ENCODE measurements at places on chromosomes 1 and 21.

- no peak for DNase-seq
Observed at GRCh38 chr21:36934864-36935420, 31.5 kb downstream of the HLCS start.

- DNase-seq, result no peak
Observed at GRCh38 chr1:231665101-231665500, 38.5 kb downstream of the DISC1 start.

DNA sequence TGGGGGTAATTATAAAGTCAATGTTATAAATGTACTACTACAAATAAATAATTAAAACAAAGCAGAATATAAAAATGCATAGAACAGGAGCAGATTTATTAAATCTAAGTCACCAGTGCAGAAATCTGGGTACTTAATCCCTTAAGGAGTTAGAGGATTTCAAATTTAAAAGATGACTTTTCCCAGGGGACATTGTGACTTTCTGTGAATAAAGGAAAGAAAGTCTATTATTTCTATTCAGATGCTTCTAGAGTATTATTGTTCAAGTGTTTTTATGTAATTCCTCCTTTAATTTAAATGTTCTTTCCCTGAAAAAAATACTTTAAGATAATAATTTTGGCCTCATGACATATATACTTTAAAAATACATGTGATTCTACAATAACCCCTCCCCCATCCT lies 43.4 kb downstream of the SYDE2 start:
- no peak for DNase-seq

DNA sequence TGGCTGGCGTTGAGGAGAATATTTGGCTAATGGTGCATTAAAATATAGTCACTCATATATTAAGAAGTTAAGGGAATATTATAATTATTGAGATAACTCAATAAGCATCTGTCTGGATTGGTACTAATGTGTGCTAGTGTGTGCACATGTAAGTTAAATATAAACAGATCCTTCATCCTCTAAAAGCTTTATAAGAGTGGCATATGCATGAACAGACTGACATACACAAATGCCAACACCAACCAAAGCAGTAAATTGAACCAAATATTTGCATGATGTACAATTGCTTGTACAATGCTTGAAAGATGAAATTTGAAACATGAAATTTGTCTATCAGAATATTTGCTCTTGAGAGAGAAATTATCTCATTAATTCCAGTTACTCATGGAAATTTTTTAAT lies 344.9 kb downstream of the ADGRL2 start:
- no peak for DNase-seq

DNA sequence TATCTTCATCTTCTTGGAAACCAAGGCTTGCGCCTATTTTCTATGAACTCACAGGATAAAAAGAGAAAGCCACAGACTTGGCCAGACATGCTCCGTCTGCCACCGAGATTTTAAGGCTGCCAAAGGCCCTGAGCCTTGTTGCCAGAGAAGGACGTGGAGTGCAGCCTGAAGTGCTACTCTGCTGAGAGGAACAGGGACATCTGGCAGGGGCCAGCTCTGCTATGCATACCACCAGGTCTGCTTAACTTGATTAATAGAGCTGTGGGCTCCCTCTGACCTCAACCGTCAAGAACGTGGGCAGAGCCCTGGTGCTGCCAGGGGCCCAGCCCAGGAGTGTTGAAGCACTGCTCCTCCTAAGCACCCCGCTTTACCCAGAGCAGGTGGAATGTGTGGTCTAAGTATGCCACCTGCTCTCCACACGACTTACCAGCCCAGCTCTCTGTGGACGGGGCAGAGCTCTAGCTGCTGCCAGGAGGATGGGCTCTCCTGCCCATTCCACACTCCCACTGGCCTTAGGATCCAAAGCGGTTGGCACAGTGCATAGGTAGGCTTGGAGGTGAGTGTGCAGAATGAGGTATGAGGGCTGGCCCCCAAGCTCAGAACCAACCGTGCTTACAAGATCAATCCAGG lies 10.6 kb downstream of the HCRTR1 start:
- no peak for DNase-seq

DNA sequence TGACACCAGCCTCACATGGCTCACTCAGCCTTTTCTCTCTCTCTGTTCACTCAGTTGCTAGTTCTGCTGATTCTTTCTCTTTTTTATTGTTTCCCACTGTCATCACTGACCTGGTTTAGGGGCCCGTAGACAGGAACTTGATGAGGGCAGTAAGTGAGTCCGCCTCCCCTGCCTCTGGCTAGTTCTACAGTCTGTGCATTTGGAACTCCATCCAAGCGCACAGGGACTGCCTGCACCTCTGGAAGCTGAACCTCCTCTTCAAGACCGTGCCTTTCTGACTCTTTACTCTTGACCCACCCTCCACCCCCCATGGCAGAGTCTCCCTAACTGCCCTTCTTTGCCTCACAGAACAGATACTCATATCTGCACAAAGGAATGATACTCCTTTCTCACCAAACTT lies 4.2 kb downstream of the TENT5C start:
- DNase-seq, result no peak

- DNase-seq, result no peak
Observed at GRCh38 chr1:76279101-76279748, 204.7 kb downstream of the ST6GALNAC3 start.

DNA sequence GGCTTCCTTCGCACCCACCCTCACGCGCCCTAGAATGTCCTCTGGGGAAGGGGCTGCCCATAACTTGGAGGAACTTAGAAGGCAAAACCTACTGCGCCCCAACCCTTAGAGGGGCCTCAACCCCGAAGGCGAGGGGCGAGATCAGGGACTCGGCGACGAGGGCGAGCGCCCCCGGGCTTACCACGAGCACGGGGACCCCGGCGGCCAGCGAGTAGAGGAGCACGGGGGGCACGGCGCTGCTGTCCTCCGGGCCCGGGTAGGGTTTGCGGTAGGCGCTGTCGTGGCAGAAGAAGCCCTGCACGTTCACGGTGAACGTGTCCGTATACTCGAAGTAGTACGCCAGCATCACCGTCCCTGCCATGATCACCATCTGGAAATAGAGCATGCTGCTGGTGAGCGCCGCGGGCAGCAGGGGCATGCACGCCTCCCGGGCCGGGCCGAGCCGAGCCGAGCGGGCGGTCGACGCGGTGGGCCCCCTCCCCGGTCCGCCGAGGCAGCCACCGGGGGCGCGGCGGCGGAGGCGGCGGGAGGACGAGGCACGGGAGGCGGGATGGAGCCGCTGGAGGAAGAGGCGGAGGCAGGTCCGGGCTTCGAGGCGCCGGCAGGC lies 304 bp downstream of the PLPPR5 start:
- DNase-seq, result peak; percentile 13

DNA sequence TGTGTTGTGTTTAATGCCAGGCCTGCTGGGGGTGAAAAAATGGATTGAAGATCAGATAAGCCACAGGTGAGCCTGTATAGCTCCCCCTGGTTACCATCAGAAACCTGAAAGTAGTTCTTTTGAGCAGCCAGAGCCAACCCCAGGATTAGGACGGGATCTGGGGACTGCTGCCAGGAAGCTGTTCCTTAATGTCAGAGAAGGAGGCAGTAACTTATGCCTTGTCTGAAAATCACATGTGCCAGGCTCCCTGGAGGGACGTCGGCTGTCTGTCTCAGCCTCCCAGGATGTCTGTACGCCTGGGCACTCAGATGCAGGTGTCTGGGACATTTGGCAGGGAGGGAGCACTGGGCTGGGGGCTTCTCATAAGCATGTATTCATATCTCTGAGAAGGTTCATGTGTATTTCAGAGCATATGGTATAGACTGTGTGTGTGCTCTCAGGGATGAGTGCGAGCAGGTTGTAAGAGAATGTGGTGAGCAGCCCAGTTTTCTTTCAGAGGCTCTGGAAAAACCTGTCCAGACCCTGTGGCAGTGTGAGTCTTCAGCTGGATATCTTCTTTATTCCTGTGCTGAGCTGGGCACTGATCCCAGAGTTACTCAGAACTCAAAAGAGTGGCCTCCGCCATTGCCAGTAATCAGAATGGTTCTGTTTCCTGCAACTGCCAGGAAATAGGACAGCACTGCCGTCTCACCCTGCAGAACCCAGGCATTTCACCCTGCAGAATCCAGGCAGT lies 2.8 kb downstream of the FAM43B start:
- DNase-seq, result no peak

GRCh38 chr1:92087542-92087941 lies 7.4 kb downstream of the BTBD8 start:
- DNase-seq, result no peak

DNA sequence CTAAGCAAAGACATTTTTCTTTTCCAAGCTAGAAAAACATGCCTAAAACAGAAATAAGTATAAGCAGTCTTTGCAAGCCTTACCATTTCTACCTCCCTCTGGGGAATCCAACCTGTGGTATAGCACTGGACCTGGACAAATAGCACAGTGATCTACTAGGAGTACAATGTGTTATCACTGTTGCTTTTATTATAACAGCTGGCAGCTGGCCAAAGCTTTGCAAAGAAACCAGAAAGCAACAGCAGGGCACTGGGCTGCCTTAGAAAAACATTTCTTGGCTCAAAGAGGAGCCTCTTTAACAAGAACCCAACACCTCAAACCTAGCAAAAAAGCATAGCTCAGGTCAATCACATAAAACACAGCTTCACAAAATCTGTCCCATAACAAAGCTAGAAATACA lies 294.5 kb upstream of the GREM2 start:
- DNase-seq, result no peak

- DNase-seq, result no peak
Observed at GRCh38 chr1:219731771-219732170, 118.9 kb upstream of the ZC3H11B start.

- DNase-seq, result no peak
Observed at GRCh38 chr1:55067022-55067778, 27.9 kb downstream of the PCSK9 start.

- DNase-seq, result no peak
Observed at GRCh38 chr1:173832748-173833147, 8.1 kb upstream of the CENPL start.

DNA sequence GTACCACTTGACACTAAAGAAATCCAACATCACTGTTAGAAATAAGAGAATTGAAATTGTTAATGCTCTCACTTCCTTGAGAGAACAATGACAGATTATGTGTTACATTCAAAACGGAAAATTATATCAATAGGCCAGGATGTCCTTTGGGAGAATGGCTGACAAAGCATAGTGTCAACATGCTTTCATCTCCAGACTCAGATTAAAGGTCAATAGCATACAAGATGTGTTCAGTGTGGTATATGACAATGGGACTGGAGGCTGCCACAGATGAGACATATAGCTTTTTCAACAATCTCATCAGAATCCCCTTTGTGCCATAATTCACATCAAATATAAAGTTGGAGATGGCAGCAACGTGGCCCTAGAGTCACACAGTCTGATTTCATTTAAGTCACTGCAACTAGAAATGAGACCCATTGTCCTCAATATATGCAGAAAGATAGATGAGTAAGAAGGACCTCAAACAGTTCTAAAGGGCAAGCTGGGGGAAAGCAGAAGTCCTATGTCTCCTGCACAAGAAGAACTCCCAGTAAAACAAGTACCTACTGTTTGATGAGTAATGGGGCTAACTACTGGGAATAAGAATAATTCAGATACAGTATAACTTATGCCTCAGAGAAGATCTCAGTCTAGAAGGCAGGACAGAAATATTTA lies 327.9 kb downstream of the TTLL7 start:
- DNase-seq, result no peak

GRCh38 chr1:50873458-50874187 lies 86.4 kb downstream of the FAF1 start:
- DNase-seq, result peak; percentile 72

DNA sequence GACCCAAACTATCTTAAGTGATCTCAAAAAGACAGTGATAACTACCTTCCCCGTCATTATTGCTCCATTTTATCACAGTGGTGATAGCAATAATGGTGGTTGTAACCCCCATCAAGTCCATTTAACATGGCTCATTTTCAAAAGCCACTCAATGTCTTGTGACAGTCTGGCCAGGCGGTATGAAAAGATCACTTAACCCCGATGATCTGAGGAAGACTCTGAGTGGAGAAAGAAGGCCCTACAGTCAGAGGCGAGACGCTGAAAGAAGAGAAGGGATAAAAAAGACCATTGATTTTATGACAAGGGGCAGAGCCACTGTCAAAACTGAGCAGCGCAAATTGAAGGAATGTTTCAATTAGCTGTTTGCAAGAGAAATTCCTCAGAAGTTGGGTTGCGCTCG lies 417.2 kb upstream of the PBX1 start:
- DNase-seq, result no peak

- no peak for DNase-seq
Observed at GRCh38 chr1:218439541-218440295, 94.6 kb downstream of the TGFB2 start.

DNA sequence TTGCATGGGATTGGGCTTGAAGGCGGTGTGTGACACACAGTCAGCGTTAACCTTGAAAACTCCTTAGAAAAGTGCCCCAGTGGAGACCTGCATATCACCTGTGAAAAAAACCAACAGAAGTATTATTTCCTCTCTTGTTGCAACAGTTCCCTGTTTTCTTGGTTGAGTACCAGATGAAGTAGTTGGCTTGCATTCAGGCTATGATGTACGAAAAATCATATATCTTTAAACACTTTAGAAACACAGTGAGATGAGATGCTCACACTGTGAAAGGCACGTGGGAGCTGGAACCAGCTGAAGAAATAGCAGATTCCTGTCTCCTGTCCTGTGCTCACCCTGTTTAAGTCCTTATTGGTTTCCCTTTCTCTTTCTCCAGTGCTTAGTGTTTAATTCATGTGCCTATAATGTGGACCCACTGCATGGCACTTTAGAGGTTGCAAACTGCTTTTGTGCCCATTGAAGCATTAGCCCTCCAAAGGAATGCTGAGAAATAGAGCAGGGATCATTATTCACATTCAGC lies 2.8 kb downstream of the CAMK1G start:
- no peak for DNase-seq

DNA sequence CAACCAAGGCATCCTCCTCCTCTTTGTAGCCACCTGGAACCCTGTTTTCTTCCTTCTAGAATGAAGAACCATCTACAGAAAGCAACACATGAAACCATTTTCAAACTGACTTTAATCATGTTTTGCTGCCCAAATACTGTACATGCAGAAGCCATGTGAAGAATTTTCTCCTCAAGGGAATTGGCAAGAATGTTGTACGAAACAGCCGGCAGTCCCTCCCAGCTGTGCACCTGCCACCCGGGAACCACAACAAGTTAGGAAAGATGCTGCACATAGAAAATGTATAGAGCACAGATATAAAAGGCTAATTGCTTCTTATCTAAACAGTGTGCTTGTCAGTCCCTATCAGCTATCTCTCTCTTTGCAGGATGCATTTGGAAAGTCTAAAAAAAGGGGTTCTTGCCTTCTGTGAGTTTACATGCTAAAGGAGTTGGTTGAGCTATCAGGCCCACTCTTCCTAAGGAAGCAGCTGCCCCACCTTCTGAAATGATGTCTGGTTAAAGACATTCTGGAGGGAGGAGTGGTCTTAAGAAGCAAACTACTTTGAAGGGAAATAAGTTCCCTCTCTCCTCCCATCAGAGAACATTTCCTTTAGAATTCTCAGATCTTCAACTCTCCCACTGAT lies 44.8 kb downstream of the RIMS3 start:
- DNase-seq, result no peak

DNA sequence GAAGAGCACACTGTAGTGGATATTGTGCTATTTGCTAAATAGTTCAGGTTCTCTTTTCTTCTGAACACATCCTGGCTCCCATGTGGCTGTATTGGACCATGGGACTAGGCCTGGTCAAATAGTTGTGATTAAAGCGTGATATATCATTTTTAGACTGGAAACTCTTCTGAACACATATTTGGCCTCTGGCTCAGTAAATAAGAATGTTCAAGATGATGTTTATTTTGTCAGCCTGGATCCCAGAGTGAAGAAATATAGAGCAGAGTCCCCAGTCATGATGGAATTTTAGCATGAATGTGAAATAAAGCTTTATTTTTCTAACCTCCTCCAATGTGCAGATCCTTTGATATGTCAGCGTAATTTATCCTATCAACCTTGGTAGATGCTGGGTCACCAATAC lies 542.6 kb downstream of the ADGRL2 start:
- DNase-seq, result no peak
